Stimulated activated naive B cell treated with anti-CD40 and anti-IgM and Interleukin-4, amounts not matched to agents 10 μg/mL and 1 μg/mL and 100 μg/mL, for 72 hours (primary cell): ENCODE measurements at places on chromosomes 1 and 21.

GRCh38 chr1:154348429-154349076 lies 23.2 kb downstream of the ATP8B2 start:
- peaks cover 15% of the 10 kb centered on the region for H3K27me3 ChIP-seq
- no peak for DNase-seq
- H3K36me3 ChIP-seq: peaks cover 40% of the 10 kb centered on the region
- H3K4me1 ChIP-seq: peaks cover 19% of the 10 kb centered on the region
- no peak overlapping the region for H3K4me3 ChIP-seq

GRCh38 chr1:76238094-76238628 lies 163.6 kb downstream of the ST6GALNAC3 start:
- DNase-seq: no peak
- no peak overlapping the region for H3K4me3 ChIP-seq
- H3K36me3 ChIP-seq: peaks cover 3% of the 10 kb centered on the region
- H3K4me1 ChIP-seq: peaks cover 33% of the 10 kb centered on the region

- H3K4me3 ChIP-seq: no peak overlapping the region
- H3K4me1 ChIP-seq: no peaks in the 10 kb centered on the region
- peaks cover 5% of the 10 kb centered on the region for H3K36me3 ChIP-seq
Observed at GRCh38 chr1:109609881-109610280, 9.5 kb downstream of the GNAT2 start.

GRCh38 chr1:56437959-56438358 lies 141.4 kb downstream of the PLPP3 start:
- no peak overlapping the region for H3K4me3 ChIP-seq
- H3K4me1 ChIP-seq: peaks cover 36% of the 10 kb centered on the region
- H3K27me3 ChIP-seq: no peaks in the 10 kb centered on the region
- peaks cover 6% of the 10 kb centered on the region for H3K36me3 ChIP-seq

DNA sequence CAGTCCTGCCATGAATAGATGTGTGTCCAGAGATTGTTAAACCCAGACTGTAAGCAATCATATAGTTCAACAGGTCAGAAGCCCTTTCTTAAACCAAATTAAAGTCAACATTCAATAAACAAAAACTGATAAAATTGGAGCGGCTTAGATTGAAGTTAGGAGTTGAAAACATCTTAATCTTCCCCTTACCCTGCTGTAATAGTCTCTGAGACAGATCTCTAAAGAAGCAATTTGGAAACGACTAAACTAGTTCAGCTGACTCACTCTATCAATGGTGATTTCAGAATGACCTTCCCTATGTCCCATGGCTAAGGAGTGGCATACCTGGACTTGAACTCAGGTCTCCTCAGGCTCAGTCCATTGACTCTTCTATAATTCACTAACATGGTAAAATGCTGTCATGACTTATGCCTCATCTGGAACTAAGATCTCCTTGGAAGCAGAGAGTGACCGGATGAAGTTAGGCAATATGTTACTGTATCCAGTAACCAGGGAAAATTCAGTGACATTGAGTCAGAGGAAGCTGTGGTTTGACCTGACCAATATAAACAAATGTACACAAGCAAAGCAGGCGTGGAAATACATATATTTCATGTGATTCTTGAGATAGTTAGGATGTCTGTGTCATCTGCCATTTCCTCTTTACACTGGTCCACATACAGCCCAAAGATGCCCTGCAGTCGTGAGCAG lies 30.1 kb downstream of the SGIP1 start:
- H3K27ac ChIP-seq: no peak overlapping the region
- peaks cover 7% of the 10 kb centered on the region for H3K27me3 ChIP-seq
- no peak for DNase-seq
- H3K4me1 ChIP-seq: no peaks in the 10 kb centered on the region
- H3K4me3 ChIP-seq: no peak overlapping the region

GRCh38 chr1:223482766-223483165 lies 89.6 kb downstream of the CCDC185 start:
- H3K27ac ChIP-seq: no peak overlapping the region
- no peak for DNase-seq
- H3K27me3 ChIP-seq: peaks cover 35% of the 10 kb centered on the region
- no peaks in the 10 kb centered on the region for H3K36me3 ChIP-seq
- H3K4me3 ChIP-seq: no peak overlapping the region
- H3K4me1 ChIP-seq: no peaks in the 10 kb centered on the region

- H3K36me3 ChIP-seq: peaks cover 92% of the 10 kb centered on the region
- H3K27ac ChIP-seq: no peak overlapping the region
- no peak for DNase-seq
- no peaks in the 10 kb centered on the region for H3K4me1 ChIP-seq
- no peaks in the 10 kb centered on the region for H3K27me3 ChIP-seq
- H3K4me3 ChIP-seq: no peak overlapping the region
Observed at GRCh38 chr1:236200925-236201324, 58.6 kb downstream of the GPR137B start.

- H3K4me1 ChIP-seq: no peaks in the 10 kb centered on the region
- no peak overlapping the region for H3K27ac ChIP-seq
- no peaks in the 10 kb centered on the region for H3K27me3 ChIP-seq
- no peak overlapping the region for H3K4me3 ChIP-seq
Observed at GRCh38 chr1:56444960-56445646, 134.3 kb downstream of the PLPP3 start.

DNA sequence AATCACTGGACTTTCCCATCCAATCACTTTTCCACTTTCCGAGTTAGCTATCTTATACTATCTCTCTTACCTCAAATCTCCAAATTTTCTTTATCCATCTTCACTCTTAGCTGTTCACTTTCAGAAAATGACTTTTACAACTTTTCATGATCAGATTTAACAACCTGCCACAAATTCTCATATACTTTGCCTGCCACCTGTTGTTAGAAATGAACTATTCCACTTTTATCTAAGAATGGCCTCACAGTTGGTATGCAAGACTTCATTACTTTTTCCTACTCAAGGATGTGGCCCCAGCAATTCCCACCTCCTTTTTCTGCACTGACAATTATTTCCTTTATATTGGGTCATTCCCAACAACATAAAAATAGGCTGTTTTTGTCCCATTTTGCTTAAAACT lies 93.6 kb upstream of the DEPDC1 start:
- no peak overlapping the region for H3K4me3 ChIP-seq
- no peaks in the 10 kb centered on the region for H3K4me1 ChIP-seq
- H3K36me3 ChIP-seq: no peaks in the 10 kb centered on the region
- DNase-seq: no peak
- no peak overlapping the region for H3K27ac ChIP-seq

DNA sequence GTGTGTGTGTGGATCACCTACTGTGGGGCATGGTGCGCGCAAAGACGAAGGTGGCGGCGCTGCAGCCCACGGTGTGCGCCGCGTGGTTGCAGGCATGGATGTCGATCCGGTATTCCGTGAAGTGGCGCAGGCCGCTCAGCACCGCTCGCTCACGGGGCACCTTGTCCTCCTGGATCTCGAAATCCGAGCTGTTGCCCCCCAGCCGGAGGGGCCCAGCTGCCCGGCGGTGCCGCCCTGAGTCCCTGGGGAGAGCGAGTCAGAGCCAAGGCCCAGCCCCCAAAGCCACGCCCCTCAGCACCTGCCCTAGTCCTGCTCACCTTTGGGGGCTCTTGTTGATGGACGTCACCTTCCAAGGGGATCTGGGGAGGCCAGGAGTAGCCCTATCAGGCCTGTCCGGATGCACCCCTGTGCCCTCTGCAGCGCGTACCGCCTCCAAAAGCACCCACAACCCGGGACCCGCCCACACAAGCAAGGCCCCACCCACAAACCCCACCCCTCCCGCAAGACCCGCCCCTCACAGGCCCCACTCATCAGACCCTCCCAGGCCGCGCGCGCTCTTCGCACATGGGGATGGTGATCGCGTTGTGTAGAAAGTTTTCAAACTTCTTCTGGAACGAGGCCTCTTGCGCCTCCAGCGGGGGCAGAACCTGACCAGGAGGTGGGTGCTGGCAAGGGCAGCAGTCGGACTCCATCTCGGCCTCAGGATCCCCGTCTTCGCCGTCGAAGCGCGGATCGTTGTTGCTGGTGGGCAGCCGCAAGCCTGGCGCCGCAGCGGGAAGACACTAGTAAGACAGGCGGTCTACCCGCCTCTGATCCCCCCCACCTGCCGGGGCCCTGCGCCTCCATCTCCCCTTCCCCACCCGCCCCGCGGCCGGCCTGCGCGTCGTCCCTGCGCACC lies 13.6 kb downstream of the INSRR start:
- no peak for DNase-seq
- H3K4me1 ChIP-seq: peaks cover 25% of the 10 kb centered on the region
- H3K36me3 ChIP-seq: no peaks in the 10 kb centered on the region
- H3K27me3 ChIP-seq: peaks cover 86% of the 10 kb centered on the region

DNA sequence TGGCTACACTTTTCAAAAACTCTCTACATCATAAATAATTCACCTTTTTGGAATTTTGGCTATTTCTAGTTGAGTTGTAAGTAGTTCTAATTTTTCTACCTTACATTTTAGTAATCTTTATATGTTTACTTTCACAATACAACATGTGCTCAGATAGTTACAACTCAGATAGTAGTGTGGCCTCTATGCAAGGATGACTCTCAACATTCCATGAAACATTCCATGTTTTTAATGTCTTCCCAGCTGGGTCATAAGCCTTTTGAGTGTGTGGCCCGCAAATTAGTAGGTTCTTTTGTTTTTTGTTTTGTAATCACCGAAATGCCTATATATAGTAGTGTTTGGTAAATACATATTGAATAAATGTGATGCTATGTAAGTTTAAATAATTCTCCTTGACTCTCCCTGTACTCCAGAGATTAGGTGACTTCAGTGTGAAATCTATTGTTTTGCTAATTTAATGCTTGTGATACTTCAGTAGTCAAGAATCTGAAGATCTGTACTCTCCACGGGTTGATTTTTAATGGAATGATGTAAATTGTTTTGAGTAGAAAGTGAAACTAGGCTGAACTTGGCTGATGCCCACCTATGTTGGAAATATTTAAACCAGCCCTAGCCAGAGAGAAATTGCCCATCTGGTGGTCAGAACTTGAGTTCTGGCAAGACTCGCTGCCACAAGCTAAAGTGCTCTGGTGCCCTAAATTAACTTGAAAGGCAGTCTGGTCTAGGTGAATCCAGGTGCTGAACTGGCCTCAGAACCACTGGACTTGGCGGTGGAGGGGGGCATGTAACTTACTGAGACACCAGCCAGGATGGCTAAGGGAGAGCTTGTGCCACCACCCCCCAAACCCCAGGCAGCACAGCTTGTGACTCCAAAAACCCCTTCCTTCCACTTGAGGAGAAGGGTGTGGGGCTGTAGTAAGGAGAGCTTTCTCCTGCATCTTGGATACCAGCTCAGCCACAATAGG lies 165.6 kb downstream of the USP25 start:
- peaks cover 17% of the 10 kb centered on the region for H3K27me3 ChIP-seq
- H3K4me1 ChIP-seq: no peaks in the 10 kb centered on the region
- no peaks in the 10 kb centered on the region for H3K36me3 ChIP-seq
- H3K4me3 ChIP-seq: no peak overlapping the region

- DNase-seq: no peak
- H3K27me3 ChIP-seq: peaks cover 24% of the 10 kb centered on the region
- H3K4me3 ChIP-seq: no peak overlapping the region
- H3K4me1 ChIP-seq: no peaks in the 10 kb centered on the region
Observed at GRCh38 chr1:63152572-63152971, 169.8 kb upstream of the FOXD3 start.

DNA sequence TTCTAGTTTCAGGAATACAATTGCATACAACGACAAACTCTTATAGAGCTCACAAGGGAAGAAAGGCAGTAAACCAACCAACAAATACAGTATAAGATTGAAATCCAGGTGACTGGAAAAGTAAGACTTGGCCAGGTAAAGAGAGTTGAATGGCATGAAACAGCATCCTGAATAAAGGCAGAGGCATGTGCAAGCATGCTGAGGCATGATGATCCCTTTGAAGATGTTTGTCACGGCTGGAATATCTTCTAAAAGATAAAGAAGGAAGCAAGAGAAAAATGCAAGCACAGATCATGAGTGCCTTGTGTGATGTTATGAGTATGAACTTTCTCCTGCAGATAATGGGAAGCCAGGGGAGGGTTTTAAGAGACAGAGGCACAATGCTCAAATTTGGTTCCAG lies 83.3 kb upstream of the SPATA6 start:
- no peaks in the 10 kb centered on the region for H3K36me3 ChIP-seq
- H3K27ac ChIP-seq: no peak overlapping the region
- H3K27me3 ChIP-seq: peaks cover 17% of the 10 kb centered on the region
- no peaks in the 10 kb centered on the region for H3K4me1 ChIP-seq
- DNase-seq: no peak

GRCh38 chr1:102970496-102971078 lies 137.7 kb downstream of the COL11A1 start:
- H3K27me3 ChIP-seq: no peaks in the 10 kb centered on the region
- no peak overlapping the region for H3K27ac ChIP-seq
- DNase-seq: no peak
- H3K4me3 ChIP-seq: no peak overlapping the region
- no peaks in the 10 kb centered on the region for H3K4me1 ChIP-seq

DNA sequence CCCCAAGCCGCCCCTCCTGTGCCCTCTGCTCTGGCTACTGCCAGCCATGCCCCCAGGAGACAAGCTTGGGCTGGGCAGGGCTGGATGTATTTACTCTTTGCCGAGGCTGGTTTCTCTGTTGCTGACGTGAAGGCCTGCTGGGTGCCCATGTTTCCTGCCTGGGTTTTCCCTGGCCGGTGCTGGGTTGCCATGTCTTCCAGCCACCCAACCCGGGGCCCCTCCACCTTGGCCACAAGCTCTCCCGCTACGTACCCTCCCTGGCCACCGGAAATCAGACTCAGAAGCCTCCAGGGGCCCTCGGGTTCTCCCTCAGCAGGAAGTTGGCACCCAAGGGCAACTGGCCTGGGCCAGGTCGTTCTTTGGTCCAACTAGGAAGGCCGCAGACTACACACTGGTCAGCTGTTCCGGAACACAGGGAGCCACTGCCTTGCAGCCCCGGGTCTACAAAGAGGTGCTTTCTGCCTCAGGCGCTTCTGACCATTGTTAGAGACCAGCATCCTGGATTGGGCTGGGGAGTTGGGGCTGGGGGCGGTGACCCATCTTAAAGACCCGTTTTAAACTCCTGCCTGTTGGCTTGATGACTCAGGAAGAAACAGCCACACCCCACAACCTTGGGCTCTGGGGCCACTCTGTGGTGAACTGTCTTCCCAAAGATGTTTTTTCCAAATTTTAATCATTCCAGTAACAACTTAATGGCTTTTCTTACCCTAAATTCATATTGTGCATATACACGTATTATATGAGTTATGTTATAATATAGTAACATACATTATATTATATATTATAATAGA lies 71.2 kb upstream of the RUNX3 start:
- no peaks in the 10 kb centered on the region for H3K27me3 ChIP-seq
- H3K36me3 ChIP-seq: peaks cover 14% of the 10 kb centered on the region
- no peak overlapping the region for H3K4me3 ChIP-seq
- no peak for DNase-seq
- H3K4me1 ChIP-seq: peaks cover 70% of the 10 kb centered on the region

- no peaks in the 10 kb centered on the region for H3K36me3 ChIP-seq
- H3K27ac ChIP-seq: no peak overlapping the region
- H3K4me3 ChIP-seq: no peak overlapping the region
- no peak for DNase-seq
Observed at GRCh38 chr1:21956720-21957552, 19.8 kb upstream of the HSPG2 start.
